Fibroblast of skin of abdomen (primary cell): ENCODE measurements at places on chromosomes 5 and 9.

DNA sequence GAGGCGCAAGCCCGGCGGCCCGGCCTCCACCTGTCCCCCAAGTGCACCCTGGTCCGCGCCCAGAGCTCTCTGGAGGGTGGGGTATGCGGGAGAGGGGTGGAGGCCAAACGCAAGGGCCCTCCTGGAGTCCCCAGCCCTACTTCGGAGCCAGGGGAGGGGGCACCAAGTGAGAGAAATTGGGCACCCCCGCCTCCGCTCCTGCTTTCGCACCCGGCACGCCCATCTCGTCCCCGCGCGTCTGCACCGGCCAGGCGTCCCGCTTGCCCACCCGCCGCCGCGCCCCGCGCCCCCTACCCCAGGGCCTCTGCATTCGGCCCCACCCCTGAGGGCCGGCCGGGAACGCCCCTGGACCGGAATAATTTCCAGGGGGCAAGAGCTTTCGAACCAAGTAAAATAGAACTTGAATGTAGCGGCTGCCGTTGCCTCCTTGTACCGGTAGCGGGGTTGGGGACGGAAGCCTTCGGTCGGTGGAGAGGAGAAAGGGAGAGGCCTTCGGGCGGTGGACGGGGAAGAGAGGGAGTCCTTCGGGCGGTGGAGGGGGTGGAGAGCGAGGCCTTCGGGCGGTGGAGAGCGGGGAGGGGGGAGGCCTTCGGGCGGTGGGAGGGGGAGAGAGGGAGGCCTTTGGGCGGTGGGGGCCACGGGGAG, 694 bp upstream of the PHPT1 start:
- DNase-seq = no peak

DNA sequence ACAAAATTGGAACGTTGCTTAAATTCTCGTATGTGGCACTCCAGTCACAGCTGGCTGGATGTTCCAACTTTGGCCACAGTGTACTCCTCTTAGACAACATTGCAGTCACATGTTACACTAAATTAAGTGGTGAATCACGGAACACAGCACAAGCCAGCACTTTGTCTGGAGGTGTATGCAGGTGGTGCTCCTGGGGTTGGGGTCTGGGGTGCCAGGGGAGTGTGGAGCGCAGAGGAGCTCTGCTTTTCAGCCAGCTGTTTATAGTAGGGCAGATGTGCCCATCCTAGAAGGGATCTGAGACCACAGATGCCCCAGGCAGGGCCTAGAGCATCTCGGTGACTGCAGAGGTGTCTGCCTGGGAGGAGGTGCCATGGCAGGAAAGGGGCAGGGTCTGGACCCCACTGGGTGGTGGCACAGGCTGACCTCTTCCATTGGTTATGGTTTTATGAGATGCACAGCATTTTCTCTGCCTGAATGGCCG, 82.6 kb downstream of the WNK2 start:
- no peak for DNase-seq

GRCh38 chr9:136488247-136489214, 5.7 kb upstream of the SEC16A start:
- DNase-seq = peak; percentile 5

- DNase-seq = no peak
These were observed 1755.8 kb upstream of the WWC1 start for GRCh38 chr5:166535641-166536040.

DNA sequence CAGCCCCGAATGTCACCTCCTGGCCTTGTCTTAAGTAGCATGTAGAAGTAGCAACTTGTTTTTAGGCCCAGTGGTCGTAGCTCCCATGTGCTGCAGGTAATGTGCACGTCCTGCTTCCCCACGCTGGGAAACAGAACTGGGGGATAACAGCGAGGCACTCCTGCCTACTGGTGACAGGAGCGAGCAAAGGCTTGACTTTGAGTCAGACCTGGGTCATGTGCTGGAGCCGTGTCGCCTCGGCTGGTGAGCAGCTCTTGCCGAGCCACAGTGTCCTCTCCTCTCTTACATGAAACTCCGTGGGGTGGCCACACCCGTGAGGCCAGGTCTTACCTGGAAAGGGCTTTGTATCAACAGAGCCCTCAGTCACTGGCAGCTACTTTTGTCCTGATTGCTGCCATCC, 17.5 kb upstream of the POMT1 start:
- no peak for DNase-seq

DNA sequence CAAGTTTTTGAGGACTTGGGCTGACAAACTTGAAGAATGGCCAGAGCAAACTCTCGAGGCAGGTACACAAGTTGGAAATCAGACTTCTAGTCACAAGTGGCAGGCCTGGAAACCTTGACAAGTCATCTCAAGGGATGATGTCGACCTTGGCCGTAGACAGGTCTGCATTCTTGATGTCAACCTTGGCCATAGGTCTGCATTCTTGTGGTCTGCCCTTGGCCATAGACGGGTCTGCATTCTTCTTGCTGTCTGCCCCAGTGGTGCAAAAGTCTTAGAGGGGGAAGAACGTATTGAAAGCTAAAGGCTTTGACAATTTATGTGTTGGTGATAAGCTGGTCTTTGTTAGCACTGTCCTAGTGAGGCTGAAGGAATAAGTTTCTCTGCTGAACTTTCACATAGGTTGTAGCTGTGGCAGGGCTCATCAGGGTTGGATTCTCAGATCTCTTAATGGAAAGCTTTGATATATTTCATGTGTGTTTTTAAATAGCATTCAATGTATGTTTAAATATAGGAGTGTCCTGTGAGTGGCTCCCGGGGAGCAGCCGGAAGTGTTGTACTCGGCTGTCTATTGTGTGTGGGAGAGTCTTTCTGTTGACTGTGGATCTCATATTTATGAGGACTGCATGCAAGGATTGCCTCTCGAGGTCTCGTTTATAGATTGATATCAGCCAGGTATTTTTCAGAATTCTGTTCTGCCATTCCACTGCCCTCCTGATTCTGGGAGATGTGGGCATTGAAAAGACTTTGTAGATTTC, 27.0 kb downstream of the SUB1 start:
- peak; percentile 68 for DNase-seq

DNA sequence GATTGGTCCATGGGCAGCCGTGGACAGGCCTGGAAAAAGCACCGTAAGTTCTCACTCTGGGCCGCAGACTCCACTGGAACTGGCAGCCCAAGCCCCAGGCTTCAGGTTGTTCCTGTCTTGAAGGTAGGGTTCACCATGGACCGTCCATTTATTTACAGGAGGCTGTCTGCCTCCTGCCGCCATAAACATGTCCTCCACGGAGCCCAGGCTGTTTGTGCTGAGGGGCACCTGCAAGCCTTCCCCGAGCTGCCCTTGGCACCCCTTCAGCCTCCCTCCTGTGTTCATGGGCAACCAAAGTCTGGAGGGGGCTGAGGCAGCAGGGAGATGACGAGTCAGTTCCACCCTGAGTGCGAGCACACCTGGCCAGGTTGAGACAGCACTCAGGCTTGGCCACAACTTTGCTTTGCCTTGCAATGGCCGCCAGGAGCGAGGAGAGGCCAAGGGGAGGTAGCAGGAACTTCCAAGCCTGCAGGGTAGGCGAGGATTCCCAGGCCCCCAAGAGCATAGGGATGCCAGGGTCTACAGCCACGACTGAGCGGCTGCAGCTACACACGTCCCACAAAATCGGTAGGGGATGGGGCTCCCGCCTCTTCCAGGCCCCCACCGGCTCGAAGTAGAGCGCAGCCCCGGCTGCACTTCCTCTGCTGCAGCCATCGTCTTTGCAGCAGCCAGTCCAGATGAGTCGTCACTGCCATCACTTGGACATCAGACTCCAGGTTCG, 1625.6 kb upstream of the ACO1 start:
- DNase-seq = no peak

DNA sequence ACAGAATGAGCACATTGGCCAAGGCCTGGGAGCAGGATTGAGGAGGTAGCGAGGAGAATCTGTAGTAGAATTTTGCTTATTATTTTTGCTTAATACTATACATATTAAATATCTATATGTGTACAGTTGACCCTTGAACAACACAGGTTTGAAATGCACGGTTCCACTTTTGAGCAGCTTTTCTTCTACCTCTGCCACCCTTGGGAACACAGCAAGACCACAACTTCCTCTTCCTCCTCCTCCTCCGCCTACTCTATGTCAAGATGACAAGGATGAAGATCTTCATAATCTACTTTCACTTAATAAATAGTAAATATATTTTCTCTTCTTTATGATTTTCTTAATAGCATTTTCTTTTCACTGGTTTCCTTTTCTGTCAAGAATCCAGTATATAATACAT, 541.4 kb downstream of the KCTD16 start:
- DNase-seq = no peak

DNA sequence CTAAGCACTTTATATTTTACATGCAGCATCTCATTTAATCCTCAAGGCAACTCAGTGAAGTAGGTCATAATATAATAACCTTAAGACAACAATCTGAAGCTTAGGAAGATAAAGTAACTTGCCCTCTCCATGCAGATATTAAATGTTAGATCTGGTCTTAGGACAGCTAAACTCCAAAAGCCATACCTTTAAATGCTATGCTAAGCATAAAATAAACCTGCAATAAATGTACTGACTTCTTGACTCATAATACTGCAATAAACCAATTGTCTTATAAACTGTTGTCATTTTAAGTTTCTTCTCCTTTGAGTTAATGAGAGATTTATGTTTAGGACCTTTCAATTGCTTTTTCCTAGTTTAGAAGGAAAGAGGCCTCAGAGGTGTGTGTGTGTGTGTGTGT, 102.2 kb upstream of the MIER3 start:
- DNase-seq = no peak

- no peak for DNase-seq
These were observed 169.4 kb downstream of the MAPKAP1 start for GRCh38 chr9:125537442-125538091.

GRCh38 chr9:127210851-127211730, 53.5 kb upstream of the GARNL3 start:
- DNase-seq = no peak

DNA sequence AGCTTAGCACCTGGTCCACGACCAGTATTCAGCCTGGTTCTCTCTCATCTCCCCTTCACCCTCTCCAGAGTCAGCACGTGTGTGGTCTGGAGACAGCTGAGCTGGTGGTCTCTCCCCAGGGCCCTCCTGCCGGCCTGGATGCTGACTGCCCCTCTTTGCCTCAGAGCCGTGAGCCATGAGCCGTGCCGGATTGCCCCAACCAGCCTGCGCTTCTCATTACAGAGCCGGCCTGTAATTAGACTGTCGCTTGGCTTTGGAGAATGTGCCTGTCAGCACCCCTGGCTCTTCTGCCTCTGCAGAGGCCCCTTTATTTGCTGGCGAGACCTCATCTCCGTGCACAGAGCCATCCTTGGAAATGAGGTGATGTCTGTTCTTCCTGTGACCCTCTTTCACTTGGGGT, 118.7 kb upstream of the BOD1 start:
- no peak for DNase-seq

GRCh38 chr9:112789473-112789872, 38.9 kb downstream of the SNX30 start:
- DNase-seq = peak; percentile 91

GRCh38 chr5:142133330-142134206, 25.0 kb downstream of the NDFIP1 start:
- DNase-seq = no peak

DNA sequence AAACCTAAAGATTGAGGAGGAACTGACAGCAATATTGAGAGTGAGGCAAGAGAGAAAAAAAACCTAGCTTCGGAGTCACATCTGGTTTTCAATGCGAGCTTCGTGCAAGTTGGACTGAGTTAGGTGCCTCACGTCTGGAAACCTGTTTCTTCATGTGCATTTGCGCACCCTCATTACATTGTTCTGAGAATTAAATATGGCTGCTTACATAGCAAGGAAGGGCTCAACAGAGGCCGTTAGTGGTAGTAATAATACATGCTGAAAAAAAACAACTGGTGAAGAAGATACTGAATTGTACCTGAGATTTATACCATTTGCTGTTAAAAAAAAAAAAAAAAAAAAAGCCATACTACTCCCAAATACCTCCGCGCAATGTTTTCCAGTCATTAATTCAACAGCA, 18.6 kb downstream of the DNAJA1 start:
- no peak for DNase-seq

- no peak for DNase-seq
These were observed 8.7 kb downstream of the PHF19 start for GRCh38 chr9:120868339-120868675.

DNA sequence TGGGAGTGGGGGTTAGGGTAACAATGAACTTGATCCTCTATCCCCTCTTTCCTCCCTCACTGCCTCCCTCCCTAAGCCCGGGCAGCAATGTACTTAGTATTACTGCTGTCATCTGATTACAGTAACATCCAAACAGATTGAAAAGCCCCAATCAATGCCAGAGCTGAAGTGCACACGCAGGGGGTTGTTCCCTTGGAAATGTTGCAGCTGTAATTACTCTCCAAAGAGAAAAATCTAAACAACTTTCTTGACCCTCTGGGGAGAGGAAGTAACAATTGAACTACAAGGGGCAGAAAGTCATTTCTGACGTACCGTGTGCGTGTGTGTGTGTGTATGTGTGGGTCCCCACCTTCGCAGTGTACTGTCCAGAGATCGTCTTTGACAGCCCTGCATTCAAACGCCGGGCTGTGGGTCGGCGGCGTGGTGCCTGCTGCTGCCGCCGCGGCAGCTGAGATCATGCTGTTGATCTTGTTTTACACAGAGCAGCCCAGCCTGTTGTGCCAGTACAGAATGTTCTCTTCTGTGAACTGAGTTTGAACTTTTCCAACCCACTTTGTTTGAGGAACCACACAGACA, 66.0 kb upstream of the KLF9 start:
- peak; percentile 24 for DNase-seq

DNA sequence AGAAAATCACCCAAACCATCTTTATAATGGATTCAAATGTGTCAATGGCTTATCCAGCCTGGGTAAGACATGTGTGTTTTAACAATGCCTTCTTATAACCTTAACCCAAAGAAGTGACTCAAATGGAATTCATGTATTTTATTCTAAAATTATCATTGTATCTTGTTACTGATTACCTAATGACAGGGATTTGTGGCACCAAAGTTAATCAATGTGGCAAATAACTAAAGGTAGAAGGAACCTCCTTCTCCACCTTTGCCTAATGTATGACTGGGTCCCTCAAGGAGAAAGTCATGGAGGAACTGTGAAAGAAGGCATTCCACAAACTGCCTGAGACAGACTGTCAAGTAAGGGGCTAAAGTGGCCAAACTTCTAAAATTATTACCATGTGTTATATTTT, 84.4 kb upstream of the ITGA1 start:
- DNase-seq = no peak
